ENCODE measurements at places on chromosomes 3 and 15.
A peak's percentile ranks its signal among the peaks of the same experiment; 100 is the strongest.

DNA sequence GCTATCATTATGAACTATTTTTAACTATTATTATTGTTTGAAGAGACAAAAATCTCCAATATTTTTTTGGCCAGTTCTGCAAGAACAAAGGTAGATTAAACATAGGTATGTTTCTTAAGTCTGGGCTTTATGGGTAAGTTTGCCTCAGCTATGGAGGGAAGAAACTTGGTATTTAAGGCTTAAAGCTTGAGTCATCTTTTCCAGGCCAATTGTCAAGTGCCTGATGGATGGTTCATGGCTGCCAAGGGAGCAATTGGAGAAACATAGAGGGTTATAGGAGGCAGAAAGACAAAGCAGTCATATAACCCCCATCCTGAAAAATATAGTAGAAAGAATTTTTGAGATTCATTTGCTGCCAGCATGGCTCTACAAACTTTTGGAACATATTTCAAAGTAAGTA lies 7.2 kb upstream of the STAC start:
- no peak for DNase-seq

- DNase-seq, result no peak
Measured at GRCh38 chr3:12722226-12722625, 36.8 kb downstream of the TMEM40 start.

DNA sequence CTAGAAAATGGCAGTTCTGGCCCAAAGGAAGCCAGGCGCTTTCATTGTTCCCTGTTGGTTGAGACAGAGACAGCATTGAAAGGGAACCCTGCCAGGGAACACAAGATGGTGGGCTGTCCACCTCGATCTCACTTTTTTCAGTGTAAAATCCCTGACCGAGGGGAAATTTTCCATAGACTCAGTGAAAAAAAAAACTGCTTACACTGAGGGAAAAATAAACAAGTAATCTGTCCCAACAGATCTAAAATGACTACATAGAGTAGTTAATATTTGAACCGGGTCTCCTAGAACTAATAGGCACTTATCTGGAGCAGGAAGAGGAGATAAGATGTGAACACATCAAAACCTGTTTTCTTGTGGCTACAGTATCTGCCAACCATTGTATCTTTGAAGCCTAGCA lies 763.4 kb upstream of the GOLIM4 start:
- DNase-seq, result no peak

GRCh38 chr3:14496351-14496750 lies 43.8 kb downstream of the GRIP2 start:
- no peak for DNase-seq

DNA sequence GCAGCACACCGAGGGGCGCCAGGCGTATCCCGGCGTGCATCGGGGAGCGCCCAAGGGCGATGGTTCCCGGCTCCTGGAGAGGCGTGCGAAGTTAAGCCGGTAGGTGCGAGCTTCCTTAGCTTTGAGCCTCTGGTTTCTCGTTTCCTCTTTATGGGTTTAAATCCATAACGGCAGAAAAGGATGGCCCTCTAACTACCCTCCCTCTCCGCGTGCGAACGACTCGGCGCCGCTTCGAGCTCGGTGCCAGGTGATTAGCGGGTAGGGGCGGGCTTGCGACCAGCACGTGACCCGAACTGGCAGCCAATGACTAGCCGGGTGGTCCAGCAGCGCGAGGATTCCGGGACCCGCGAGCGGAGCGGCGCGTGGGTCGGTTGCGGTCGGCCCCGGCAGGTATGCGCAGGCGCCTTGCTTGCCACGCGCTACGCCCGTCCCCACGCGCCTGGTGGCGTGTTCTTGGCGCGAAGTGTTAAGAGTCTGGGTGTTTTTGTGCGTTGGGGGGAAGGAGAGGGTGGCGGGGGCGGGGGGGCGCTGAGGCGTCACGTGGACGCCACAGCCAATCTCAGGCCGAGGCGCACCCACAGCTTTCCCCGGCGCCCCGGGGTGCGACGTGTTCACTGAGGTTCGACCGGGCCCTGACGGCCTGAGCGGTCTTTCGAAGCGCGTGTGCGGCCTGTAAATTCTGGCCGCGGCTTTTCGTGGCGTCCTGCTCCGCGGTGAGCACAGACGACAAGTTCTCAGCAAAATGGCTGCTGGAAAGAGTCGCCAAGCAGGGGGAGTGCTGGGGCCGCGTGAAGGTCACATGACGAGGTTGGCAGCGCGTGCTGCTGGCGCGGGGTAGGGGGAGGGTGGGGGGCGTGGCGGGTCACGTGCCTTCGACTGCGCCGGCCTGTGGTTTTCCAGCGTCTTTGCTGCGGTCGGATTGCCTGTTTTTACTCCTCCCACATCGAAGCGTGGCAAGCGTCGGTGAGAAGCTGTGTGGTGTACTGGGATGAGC lies 38.7 kb upstream of the MGA start:
- peak; percentile 89 for DNase-seq

DNA sequence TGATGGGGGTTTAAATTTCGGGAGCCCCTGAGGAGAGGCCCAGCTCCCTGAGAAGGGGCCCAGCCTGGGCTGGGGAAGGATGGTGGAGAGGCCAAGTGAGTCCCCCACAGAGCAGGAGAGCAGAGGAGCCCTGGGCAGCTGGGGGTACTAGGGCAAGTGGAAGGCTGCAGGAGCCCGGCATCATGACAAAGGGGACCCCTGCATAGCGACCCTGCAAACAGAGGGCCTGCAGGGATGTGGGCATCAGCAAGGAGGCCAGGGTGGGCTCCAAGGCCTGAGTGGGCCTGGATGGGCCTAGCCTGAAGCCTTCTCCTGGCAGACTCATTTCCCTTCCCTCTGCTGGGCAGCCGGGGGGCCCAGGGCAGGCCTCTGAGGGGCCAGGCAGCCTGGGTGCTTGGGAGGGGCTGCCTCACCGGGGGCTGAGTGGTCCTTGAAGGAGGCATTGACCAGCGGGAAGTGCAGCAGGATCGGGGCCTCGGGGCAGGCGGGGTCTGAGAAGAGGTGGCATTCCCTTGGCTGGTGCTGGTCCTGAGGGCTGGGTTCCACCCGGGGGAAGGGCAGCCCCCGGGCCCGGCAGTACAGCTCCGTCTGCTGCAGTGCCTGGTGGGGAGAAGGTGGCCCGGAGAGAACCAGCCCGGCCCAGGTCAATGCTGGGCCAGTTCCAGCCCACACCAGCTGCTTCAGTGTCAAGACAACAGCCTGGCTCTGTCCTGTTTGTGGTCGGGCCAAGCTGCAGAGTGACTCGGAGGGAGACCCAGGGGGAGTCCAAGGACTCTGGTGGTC lies 24.7 kb downstream of the PLA2G4D start:
- DNase-seq, result peak; percentile 53

GRCh38 chr3:105662306-105662705 lies 206.5 kb downstream of the CBLB start:
- DNase-seq, result no peak

GRCh38 chr3:123026565-123027291 lies 835 bp downstream of the SEMA5B start:
- DNase-seq, result no peak

GRCh38 chr15:75069301-75069925 lies 46.0 kb downstream of the PPCDC start:
- DNase-seq, result no peak

- no peak for DNase-seq
Measured at GRCh38 chr3:170760174-170760526, 109.8 kb downstream of the RPL22L1 start.

GRCh38 chr3:11567516-11568467 lies 75.9 kb downstream of the VGLL4 start:
- no peak for DNase-seq

DNA sequence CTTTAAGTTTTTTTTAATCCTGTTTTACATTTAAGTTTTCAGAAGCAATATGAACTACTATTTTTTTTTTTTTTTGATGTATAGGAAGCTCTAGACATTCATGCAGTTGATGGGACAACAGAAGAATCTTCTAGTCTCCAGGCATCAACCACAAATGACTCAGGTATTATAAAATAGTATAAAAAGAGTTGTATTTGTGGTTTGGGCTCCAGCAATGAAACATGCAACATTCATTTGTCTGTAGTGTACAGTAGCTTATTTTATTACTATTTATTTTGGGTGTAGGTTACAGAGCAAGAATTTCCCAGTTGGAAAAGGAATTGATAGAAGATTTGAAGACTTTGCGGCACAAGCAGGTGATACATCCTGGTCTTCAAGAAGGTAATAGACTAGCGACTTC lies 38.6 kb downstream of the MGA start:
- no peak for DNase-seq

GRCh38 chr3:4993276-4994143 lies 14.3 kb downstream of the BHLHE40 start:
- DNase-seq, result no peak

DNA sequence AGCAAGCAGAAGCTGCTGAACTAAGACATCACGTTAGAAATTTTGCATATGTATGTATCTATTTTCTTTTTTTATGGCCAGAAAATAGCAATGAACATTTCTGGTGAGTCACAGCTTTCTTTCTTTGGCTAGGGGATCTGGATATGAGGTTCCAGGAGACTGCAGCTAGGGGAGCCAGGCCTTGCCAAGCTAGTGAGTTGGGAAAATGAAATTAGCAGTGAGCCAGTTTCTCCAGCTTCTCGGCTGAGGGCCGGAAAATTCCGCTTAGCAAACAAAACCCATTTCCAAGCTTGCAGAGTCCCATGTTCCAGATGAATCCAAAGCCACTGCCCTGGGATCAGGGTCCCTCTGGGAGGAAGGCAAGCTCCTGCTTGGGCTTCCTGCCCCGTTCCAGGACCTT lies 137.6 kb downstream of the SRGAP3 start:
- DNase-seq, result peak; percentile 91

DNA sequence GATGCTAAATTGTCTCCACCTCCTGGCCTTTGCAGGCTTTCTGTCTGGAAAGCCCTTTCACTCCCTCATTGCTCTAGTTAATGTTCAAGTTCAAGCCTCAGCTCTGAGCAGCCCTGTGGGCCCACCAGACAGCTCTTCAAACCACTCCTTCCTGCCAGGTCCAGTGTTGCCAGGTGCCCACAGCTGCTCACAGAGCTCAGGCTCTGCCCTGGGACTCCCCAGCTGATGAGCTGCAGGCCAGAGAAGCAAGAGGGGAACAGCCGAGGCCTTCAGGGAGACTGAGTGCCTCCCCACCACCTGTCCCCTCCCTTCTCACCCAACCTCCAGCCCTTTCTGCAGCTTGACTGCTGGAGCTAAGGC lies 1.3 kb upstream of the ZBTB47 start:
- DNase-seq, result no peak

- no peak for DNase-seq
Measured at GRCh38 chr3:157092230-157092629, 67.7 kb downstream of the CCNL1 start.

GRCh38 chr15:60392601-60392985 lies 5.2 kb downstream of the ANXA2 start:
- no peak for DNase-seq

- no peak for DNase-seq
Measured at GRCh38 chr15:49236869-49237268, 66.8 kb downstream of the GALK2 start.

- no peak for DNase-seq
Measured at GRCh38 chr3:6418485-6418884, 442.4 kb upstream of the GRM7 start.

DNA sequence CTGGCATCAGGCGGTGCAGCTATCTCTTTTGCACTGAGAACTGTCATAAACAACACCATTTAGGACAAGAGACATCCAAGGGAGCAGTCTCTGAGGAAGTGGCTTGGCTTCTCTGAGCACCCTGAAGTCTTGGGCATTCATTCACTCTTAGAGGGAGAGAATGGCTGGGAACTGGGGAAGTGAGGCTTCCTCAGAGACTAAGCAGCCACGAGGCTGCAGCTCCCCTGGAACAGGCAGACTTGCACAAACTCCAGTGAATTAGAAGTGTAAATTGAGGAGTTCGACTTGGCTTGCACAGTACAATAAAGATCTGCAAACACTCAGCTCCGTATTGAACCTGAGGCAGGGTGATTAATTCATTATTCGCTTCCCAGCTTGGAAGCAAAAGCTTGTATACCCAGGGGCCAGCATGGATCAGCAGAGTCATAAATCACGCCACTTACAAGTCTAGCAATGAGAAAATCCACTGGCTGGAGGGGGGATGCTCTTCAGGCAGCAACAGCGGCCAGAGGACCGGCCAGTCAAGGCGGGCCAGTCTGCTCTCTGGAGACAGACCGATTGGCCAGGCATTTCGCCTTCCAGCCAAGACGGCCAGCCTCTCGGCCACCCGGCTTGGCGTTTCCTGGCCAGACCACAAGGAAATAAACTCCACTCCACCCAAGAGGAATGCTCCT lies 118.8 kb upstream of the ADPGK start:
- DNase-seq, result peak; percentile 22

DNA sequence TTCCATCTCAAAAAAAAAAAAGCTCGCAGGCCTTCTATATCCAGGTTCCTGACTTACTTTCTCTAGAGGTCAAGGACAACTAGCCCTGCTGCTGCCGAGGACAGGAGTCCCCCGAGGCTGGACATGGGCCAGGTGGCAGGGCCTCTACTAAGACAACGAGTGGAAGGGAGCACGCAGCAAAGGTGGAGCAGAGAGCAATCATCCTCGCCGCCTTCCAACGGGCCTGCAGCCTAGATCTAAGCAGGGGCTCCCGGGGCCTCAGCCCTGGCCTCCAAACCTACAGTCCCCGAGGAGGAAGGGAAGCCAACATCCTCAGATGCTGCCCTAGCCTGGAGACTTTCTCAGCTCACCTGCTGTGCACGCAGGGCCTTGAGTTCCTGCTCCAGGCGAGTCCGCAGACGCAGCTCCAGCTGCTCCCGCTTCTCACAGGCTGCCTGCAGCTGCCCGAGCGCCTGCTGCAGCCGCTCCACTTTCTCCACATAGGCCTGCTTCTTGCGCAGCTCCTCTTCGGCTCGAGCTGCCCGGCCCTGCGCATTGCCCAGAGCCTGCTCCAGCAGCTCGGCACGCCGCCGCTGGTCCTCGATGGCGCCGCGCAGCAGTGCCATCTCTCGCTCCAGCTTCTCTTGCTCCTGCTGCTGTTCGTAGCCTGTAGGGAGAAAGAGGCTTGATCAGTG lies 12.9 kb downstream of the AMOTL2 start:
- no peak for DNase-seq

- no peak for DNase-seq
Measured at GRCh38 chr3:139679220-139679775, 1.5 kb upstream of the NMNAT3 start.

GRCh38 chr3:194584866-194585265 lies 48.4 kb downstream of the TMEM44 start:
- no peak for DNase-seq

DNA sequence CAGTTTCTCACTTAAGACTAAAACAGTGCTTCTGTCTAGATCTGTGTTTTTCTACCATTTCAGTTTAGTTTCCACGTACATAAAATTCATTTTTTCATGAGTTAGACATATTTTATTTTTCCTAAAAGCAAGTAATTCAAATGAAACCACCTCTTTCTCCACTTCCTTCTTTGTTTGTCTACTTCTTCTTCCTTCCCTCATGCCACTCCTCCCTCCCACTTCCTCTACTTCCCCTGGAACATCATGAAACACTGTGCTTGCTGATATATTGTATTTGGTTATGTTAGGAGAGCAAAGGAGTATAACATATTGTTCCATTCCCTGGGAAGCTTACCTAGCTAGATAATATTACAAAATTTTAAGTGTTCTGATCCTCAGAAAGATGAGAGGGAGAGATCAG lies 36.7 kb upstream of the GOLGA8B start:
- DNase-seq, result no peak

- peak; percentile 20 for DNase-seq
Measured at GRCh38 chr3:150545419-150546225, 674 bp downstream of the SERP1 start.
